MM.1S (cell line): ENCODE measurements at places on chromosomes 4 and X.

DNA sequence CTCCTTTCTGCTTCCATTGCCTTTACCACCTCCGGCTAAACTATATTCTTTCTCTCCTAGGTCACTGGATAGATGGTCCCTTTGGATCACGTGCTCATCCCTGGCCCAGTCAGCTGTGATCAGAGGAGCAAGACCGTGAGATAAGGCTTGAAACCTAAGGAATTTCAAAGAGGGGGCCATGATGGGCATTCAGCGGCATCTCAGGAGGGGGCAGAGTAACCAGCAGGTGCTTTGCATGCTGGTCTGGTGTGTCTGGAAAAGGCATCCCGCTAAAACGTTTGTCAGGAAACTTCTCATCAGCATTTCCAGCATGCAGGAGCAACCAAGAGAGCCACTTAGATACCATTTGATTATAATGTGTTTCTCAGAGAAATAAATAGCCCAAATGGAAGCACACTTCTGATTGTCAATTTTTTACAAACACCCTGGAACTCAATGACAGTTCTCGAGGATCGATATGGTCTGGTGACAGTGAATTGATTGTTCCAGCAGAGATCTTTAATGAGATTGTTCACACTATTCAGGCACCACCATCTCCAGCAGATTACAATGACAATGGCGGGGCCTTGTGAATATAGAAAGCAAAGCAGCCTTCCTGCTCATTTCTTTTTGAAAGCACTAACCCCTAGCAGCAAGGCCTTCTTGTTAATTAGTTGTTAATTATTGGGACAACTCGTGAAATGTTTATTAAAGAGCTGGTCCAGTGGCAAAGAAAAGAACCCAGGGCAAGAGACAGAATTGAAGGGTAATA is 327.1 kb downstream of the PTTG2 start:
- DNase-seq: no peak

DNA sequence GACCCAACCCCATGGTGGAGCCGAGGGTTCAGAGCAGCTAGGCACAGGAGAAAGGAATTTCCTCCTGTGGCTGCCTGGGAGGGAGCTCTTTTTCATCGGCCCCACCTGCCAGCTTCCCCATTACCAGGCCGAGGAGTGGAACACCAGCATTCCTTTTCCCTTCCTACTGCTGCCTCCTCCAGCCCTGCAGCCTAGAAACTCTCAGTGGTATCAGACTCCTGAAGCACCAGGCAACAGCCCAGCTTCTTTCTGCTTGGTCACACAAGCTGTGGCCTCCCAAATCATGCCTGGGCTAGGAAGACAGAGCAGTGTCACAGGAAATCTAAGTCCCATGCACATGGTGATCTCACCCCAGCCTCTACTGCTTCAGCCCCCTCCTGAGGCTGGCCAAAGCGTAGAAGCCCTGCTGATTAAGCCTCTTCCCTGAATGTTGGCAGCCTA is 30.1 kb downstream of the RTL5 start:
- DNase-seq: no peak

DNA sequence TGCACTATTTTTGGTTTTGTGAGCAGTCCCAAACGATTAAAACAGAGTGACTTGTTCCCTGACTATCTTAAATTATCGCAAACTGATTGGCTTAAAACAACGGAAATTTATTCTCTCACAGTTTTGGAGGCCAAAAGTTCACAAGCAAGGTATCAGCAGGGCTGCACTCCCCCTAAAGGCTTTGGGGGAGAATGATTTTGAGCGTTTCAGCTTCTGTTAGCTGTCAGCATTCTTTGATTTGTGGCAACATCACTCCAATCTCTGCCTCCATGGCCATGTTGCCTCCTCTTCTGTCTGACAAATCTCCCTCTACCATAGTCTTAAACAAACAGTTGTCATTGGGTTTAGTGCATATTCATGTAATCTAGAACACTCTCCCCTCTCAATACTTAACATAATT is 459.6 kb upstream of the ATOH1 start:
- no peak for DNase-seq

- no peak for DNase-seq
Observed at GRCh38 chrX:97030463-97030862, 146.8 kb downstream of the RPA4 start.

GRCh38 chr4:1126506-1126905 is 13.1 kb upstream of the RNF212 start:
- no peak for DNase-seq

DNA sequence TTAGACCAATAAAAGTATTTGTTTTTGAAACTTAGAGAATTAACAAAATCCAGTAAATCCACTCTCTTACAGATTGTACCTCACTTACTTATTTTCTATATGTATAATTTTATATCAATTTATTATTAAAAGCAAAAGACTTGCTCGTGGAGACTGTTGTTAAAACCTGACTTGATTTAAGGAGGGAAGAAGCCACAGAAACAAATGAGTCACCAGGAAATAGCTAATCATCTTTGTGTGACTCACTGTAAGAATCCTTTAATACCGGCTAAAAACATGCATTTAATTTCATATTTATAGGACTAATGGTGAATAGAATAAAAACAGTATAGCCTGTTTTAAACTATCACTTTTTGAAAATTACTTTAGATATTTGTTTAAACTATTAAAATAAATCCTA is 29.9 kb upstream of the UBE2NL start:
- DNase-seq: no peak

DNA sequence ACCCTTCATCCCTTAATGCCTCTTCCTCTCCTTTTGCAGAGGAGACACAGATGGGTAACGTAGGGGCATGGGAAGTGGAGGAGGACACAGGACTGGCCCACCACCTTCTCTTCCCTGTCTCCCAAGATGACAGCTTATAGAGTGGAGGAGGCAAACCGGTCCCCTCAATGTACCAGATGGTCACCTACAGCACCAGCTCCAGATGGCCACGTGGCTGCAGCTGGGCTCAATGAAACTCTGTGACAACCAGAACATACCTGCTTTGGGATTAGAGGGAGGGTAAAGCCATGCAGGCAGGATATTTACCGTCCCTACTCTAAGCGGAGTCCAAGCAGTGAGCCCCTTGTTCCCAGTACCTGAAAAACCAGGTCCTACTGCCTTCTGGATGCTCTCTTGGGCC is 7.5 kb upstream of the KLHL15 start:
- no peak for DNase-seq

- no peak for DNase-seq
Observed at GRCh38 chrX:99761731-99762130, 648.3 kb downstream of the PCDH19 start.

- DNase-seq: no peak
Observed at GRCh38 chr4:147492306-147492705, 11.4 kb downstream of the EDNRA start.

GRCh38 chr4:180923486-180923885 is 1319.7 kb upstream of the TENM3 start:
- no peak for DNase-seq

GRCh38 chr4:175773566-175773965 is 38.5 kb downstream of the GPM6A start:
- DNase-seq: no peak

GRCh38 chr4:139655116-139655515 is 10.5 kb upstream of the MGST2 start:
- no peak for DNase-seq

GRCh38 chr4:3135155-3136011 is 60.9 kb downstream of the HTT start:
- DNase-seq: peak; percentile 22

GRCh38 chr4:15665753-15666365 is 10.7 kb upstream of the FBXL5 start:
- DNase-seq: peak; percentile 27

DNA sequence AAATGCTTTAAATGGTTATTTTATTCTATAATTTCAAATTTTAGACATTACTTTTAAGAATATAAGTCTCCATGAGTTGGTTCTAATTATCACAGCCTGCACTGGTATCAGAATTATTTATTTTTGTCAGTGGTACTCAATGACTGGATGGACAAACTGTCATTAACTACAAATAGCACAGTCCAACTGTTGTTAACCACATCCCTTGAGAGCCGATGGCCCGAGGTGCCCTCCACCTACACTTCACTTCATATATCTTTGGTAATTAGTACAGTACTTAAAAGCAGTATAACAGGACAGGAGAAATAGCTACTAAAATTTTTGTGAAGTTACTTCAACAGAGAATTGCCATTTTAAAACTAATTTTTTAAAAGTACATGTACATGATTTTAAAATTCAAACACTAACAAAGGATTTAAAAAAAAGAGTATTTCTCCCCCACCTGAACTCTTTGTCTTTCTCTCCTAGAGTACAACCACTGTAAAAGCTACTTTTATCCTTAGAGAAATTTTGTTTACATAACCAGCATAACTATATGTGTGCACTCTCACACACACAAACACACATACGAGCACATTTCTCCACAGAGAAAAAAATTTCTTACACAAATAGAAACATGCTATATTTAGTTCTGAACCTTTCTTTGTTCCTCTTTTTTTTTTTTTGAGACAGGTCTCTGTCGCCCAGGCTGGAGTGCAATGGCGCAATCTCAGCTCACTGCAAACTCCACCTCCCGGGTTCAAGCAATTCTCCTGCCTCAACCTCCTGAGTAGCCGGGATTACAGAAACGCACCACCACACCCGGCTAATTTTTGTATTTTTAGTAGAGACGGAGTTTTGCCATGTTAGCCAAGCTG is 6.5 kb downstream of the TIFA start:
- peak; percentile 70 for DNase-seq

- DNase-seq: no peak
Observed at GRCh38 chrX:19863857-19864223, 23.6 kb downstream of the SH3KBP1 start.

DNA sequence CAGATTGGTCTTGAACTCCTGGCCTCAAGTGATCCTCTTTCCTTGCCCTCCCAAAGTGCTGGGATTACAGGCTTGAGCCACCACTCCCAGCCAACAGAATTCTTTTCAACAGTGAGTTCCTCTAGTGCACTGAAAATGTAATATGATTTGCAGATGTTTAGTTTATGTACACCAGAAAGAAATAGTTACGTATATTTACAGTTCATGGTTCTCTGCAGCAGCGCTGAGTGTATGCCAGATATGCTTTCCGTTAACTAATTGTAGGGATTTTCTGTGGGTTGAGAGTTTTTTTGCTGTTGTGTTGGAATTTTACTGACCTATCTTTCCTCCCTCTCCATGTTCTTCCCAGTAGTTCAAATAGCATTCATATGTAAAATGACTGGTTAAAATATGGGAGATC is 44.0 kb downstream of the GAB1 start:
- DNase-seq: no peak

DNA sequence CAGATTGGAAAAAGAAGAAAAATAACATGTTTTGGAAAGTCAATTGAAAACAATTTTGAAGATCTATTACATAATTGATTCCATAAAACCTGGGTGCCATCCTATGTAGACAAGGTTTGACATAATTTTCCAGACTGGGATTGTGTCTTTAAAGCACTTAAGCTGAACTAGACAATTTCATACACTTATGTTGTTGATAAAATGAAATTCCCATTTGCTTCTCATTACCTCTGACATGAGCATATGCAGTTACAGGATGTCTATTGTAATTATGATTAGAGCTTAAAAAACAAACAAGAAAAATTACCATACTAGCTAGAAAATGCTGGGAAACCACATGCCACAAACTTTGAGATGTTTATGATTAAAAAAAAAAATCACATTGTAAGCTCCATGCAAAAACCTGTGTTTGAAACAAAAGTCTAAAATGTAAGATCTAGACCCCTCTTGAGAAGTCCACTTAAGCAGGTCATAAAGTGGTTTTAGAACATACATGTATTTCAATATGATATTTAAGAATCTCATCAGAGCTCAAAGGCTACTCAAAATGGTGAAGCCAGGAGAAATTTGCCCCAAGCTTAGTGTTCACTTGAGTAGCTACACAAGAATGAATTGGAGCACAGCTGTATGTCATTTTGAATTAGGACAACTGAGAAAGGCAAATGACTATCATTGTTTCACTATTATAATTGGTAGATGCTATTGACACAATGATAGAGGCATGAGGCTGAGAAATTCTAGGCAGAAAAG is 181.1 kb upstream of the PABPC4L start:
- DNase-seq: no peak

- DNase-seq: no peak
Observed at GRCh38 chr4:156692016-156692415, 279.6 kb downstream of the PDGFC start.

DNA sequence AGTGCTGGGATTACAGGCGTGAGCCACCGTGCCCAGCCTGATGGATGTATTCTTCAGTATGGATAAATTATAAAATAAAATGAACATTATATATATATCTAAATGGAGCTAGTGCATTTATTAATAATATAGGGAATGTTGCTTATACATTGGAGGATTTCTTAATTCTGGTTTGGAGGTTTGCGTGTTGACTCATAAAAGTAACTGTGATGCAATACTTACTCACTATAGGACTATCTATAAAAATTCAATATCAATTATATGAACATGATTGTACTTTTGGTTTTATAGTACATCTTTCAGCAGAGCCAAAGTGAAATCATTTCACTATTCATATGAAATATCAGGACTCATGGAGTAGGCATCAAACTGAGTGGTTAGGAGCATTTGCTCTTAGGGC is 3.2 kb upstream of the AREG start:
- DNase-seq: no peak

DNA sequence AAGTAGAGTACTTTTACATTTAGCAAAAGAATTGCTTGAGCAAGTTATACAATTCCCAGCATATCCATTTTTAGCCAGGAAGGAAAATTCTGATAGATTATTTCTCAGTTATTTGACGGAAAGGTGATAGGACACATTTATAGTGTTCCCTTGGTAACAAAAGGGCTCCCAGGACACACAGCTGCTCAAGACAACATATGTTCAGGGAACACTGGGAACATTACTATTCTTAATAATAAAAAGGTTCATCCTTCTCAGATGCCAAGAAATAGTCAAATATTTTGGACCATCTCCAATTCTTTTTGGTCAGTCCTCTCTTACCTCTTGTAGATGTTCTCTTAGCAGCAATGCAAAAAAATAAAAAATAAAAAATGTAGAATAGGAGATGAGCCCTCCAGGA is 66.8 kb upstream of the SMAD1 start:
- DNase-seq: no peak

DNA sequence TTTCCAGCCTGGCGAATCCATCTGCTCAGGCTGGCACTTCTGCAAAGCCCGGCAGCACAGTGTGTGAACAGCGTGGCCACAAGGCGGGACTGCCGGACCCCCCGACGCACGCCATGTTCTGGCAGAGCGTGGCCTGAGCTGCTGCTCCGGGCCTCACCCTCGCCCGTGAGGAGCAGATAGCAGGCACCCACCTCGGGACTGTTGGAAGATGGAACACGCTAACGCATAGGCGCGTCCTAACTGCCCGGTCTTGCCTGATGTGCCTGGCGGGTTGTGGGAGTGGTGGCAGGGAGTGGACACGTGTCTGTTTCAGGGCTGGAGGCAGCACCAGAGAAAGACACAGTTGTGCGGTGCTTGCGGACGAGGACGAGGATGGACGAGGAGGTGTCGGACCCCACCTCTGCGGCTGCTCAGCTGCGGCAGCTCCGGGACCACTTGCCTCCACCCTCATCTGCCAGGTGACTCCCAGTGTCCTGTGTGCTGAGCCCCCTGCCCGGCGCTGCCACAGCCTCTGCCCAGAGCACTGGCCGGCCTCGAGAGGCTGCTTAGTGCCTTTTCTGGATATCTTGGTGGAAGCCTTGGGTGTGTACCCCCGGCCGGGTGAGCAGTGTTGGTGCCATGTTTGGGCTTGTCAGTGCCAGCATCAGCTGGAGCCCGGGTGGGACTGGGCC is 28.2 kb downstream of the UVSSA start:
- DNase-seq: no peak
